ENCODE measurements at places on chromosomes 16 and 17.
A peak's percentile ranks its signal among the peaks of the same experiment; 100 is the strongest.

- no peak for DNase-seq
Measured at GRCh38 chr17:28827672-28828071, 14.9 kb downstream of the FAM222B start.

DNA sequence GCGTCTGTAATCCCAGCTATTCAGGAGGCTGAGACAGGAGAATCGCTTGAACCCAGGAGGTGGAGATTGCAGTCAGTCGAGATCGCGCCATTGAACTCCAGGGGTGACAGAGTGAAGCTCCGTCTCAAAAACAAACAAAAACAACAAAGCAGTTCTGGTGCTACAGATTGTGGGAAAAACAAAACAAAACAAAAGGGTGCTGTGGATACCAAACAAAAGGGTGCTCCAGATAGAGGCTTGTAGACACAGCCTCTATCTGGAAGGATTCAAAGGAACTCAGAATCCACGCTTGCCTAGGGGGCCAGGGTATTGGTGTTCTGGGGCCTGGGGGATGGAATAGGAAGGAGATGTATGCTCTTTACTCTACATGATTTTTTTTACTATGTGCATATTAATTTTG lies 2.5 kb downstream of the MYLK3 start:
- no peak for DNase-seq

DNA sequence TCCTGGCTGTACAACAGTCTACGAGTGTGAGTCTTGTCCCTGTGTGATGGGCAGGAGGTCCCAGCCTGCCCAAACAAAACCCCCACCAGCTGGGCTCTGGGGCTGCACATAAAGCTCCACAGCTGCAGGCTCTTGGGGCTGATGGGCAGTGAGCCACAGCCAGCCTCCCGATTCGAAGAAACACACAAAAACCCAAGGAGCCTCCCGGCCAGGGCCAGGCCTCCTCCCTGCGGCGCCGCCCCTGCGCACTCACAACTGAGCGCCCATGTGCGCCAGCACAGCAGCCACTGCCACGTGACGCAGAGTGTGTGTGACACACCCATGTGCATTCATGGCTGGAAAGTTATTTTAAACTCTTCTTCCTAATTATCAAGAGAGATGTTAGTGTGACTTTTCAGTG lies 30.6 kb upstream of the FAAP100 start:
- DNase-seq = no peak

DNA sequence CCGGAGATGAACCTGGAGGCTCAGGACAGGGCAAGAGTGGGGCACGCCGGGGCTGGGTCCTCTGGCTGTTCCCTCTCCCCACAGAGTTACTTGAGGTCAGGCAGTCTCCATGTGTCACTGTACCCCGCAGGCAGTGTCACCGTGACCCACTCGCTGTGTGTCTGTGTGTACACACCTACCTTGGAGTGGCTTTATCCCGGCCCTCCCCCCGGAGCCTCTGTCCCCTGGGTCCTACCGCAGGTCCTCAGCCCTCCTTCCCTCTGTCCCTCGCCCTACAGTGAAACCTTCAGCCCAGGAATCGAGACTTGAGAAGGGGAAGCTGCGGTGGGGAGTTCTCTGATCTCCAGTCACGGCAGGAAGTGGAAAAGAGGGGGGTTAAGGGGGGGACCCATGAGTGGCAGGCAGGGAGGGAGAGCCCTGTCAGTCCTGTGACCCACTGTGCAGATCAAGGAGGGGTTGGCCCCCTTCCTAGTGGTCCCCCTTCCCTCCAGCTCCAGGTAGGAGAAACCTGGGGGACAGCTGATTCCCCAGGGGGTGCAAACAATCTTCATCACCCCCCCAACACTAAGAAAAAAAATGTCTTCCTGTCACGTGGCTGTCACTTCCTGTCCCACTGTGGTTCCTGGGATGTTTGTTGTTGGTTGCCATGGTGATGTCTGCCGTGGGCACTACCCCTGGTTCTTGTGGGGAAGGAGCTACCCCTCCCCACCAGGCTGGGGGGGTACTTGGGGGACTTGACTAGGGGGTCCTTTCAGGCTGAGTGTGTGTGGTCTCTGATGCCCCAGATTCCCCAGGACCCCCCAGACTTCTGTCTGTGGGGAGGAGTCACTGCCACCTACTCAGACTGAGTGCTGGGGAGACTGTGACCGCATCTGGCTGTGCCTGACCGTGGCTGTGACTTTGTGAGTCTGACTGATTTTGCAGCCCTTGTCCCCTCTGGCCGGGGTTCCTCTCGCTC lies 13.7 kb downstream of the RARA start:
- peak; percentile 87 for DNase-seq

DNA sequence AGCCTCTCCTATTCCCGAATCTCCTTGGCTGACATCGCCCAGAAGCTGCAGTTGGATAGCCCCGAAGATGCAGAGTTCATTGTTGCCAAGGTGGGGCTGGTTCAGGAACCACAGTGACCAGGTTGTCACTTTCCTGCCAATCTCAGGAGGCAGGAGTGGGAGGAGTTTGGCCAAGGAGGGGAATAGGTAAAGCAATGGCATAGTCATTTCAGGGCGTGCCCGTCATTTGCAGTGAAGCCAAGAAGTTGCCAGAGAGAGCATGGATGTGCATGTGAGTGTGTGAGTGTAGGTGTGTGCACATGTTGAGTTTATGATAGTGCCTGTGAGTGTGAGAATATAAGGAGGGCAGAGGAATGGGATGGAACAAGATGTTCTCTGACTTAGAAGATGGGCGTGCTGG lies 14.8 kb downstream of the PSMD3 start:
- no peak for DNase-seq

- DNase-seq = no peak
Measured at GRCh38 chr17:37054894-37055293, 106.1 kb downstream of the AATF start.

DNA sequence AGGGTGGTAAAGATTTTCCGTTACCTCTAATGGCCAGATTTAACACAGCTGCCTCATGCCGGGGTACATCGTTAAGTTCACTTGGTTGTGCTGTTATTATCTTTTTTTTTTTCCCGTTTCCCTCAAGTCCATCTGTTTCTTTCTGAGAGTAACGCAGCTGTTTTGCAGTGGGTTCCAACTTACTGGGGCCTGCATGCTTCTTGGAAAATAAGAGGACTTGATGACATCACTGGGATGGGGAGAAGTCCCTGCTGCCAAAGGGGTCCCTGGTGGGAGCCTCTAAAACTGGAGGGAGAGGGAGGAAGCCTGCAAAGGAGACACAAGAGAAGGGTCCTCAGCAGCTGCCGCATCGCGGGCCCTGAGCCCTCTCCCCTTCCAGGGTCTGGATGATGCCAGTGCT lies 77.8 kb upstream of the NOL11 start:
- DNase-seq = no peak

DNA sequence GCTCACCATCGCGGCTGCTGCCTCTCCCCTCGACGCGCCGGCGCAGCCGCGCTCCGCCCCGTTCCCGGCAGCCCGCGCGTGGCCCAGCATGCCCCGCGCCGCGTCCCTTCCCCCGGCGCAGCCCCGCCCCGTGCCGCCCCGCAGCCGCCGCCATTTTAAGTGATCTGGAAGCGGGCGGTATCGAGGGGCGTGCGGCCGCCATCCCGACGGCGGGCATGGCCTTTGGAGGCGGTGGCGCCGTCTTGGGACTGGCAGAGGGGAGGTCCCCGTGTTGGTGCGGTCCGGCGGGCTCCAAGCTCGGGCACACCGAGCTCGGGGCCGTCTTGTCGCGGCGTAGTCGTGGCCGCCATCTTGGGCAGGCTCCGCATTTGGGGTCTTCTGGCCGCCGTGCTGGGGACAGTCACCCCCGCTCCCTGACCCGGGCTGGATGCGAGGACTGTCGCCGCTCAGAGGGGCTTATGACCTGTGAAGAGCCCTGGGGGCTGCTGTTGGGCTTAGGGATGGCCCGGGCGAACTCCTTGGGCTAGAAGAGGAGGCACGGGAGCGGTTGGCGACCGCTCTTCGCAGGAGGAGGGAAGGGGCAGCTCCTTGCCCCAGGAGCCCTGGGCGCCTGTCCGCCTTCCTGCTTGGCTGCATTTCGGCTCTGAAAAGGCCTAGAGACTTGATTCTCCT lies at the start of gene ELOB:
Gene ELOB (minus strand): TSS at position 50 of the 672 bp plus-strand sequence. CDS start 41 bp downstream, at position 9.
- DNase-seq = peak; percentile 91

GRCh38 chr16:1942047-1942809 lies 771 bp downstream of the MSRB1 start:
- DNase-seq = no peak

GRCh38 chr17:8739097-8739496 lies 5.5 kb downstream of the CCDC42 start:
- DNase-seq = no peak

- no peak for DNase-seq
Measured at GRCh38 chr16:80704751-80705505, 99.5 kb downstream of the CDYL2 start.

- no peak for DNase-seq
Measured at GRCh38 chr16:54194334-54194743, 92.2 kb downstream of the IRX3 start.

- no peak for DNase-seq
Measured at GRCh38 chr17:40703652-40704051, at the start of gene KRT24. Gene KRT24 (minus strand): TSS chr17:40703752. CDS start chr17:40703693, 59 bp downstream.

- no peak for DNase-seq
Measured at GRCh38 chr17:47894498-47895346, 1.3 kb upstream of the SP2 start.

- DNase-seq = no peak
Measured at GRCh38 chr16:78277321-78278055, 178.0 kb downstream of the WWOX start.

DNA sequence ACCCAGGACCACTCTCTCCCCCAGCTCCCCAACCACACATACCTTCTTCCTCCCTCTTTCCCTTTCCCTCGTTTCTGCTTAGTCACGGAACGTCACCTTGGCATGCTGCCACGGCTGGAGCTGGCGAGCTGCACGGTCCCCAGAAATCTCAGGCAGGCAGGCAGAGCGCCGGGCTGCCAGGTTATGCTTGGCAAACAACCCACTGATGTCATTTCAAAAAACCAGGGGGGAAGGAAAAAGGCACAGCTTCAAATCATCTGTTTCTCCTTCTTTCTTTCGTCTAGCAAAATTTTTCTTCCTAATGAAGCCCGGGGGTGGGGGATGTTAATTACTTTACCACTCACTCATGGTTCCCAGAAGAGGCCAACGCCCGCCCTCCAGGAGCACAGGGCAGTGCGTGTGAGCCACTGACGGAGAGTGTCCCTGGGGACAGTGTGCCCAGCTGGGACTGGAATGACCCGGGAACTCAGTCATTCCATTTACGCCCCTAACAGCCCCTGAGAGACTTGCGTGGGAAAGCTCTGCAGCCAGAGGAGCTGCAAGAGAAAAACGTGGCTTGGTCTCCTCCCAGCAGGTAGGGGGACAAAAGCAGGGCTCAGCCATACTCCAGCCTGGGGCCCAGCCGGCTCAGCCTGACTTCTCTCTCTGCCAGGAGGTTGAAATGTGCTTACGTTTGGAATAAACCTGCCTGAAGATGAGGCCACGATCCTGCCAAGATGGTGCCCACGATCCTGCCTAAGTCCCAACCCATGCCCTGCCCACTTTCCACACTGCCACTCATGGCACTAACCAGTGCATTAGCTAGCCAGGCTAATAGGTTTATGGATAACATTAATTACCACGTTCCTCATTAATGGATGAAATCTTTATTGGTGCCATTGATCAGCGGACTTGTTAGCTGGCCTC lies 198.9 kb downstream of the ZFHX3 start:
- DNase-seq = no peak

DNA sequence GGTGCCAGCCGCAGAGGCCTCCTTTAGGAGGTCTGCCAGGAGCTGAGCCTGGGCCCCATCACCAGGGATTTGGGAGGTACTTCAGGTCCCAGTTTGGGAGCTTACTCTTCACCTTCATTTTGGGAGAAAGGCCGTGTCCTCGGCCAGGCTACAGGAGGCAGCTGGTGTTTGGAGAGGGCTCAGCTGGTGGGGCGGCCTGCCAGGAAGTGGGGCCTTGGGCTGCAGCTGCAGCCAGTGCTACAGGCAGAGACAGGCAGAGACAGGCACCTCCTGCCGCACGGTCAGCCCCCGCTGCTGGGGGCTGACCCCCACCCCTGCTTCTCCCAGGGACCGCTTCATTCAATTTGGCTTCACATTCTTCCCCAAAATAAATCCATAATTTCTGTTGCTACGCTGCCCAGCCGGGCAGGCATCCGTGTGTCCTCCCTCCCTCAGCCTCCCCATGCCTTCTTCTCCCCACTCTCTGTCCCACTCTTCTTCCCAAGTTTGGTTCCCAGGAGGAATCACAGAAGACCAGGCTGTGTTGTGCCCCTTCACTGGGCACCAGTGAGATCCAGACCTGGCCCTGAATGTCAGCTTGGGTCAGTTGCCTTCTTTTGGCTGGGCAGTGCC lies 6.1 kb downstream of the TMEM235 start:
- DNase-seq = no peak

DNA sequence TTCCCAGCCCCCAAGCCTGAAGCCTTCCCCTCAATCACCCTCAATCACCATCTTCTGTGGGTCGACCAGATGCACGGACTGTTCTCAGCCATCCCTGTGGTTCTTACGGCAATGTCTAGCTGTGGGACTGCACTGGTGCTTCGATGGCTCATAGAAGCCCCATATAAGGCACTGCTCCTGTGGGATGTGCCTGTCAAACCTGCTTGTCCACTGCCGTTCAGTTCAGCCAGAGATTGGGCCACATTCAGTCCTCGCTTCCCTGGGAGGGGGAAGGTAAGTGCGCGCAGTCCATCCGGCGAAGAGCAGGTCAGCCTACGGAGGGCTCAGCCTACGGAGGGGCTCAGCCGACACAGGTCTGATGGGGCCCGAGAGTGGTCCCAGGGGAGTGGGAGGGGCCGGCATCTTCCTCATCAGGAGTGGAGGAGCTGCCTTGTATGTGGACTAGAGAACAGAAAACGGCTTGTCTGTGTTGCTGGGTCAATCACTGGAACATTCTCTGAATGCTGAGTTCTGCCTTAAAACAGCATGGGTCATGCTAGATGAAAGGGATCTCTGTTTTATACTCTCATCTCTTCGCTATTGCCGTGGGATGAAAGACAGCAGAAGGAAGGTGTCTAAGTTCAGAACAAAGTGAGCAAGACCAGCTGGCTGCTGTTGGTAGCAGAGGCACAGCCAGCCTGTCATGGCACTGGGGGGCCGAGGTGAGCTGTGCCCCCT lies at the start of gene CARD14:
Gene CARD14 (plus strand): TSS at position 247 of the 717 bp plus-strand sequence. CDS start 11,409 bp downstream, outside the sequence.
- no peak for DNase-seq

- DNase-seq = no peak
Measured at GRCh38 chr16:20610211-20610891, 34.2 kb upstream of the ACSM2B start.
